ENCODE measurements at places on chromosomes 16 and 17.

DNA sequence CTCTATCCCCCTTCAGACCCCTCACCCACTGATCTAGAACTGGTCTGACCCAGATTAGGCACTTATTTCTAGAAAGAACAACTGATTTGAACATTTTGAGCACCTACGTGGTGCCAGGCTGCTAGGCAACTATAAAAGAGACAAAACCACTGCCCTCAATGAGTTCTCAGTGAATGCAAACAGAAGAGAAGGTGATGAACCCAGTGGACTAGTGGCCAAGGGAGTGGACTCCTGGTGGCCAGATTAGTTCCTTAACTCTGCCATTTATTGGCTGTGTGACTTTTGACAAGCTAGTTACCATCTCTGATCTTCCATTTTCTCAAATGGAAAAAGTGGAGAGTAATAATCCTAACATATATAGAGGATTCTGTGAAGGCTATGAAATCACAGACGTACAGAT, 259.1 kb upstream of the SALL1 start:
- no peak for DNase-seq

GRCh38 chr17:51860954-51861561, 297.5 kb downstream of the CA10 start:
- no peak for DNase-seq

GRCh38 chr17:69907132-69907847, 167.7 kb upstream of the KCNJ16 start:
- DNase-seq = no peak

- no peak for DNase-seq
Observed at GRCh38 chr17:40687106-40687505, 16.4 kb downstream of the KRT24 start.

DNA sequence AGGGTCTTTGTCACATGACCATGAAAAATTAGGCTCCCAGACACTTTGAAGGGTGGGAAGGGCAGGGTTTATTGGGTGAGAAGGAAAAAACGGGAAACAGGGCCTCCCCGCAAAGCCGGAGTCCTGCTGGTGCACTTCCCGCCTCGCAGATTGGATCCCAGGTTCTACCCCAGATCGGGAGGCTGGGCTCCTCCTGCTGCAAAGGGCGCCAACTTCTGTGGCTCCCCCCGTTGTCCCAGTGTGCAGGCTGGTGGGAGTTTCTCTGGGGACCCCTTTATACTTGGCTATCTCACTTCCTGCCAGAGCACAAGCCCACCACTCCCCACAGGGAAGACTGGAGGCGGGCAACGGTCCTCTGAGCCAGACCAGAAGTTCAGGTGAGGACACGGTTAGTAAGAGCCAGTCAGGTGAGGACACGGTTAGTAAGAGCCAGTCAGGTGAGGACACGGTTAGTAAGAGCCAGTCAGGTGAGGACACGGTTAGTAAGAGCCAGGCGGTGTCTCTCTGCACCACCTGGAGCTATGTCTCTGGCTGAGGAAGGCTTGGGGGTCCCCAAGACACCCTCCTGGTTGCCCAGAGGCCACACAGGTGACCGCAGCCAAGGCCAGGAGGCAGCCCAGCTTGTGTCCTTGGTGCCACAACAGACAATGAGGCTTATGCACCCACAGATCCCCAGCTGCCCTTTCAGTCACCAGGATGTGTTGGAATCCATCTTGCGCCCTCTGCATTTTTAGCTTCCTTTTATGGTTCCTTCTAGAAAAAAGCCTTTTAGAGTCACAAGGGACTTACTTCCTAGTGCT, 48.1 kb upstream of the CHMP6 start:
- no peak for DNase-seq

- DNase-seq = no peak
Observed at GRCh38 chr16:73231944-73232554, 184.1 kb upstream of the ZFHX3 start.

DNA sequence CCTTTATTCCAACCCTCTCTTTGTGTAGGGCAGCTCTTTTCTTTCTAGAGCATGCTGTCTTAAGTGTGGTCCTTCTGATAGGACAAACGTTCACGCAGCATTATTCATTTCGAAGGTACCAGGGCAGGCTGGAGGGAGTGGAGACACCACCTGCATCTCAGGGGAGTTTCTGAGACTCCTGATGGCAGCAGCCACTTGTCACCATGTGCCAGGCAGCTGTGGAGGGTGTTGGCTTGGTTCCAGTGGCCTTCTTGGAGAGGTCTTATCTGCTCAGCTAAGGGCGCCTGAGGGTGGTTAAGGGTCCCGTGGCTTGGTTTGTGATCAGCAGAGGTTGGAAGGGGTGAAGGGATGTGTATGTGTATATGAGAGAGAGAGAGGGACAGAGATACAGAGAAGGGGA, 257.1 kb upstream of the EEF2KMT start:
- no peak for DNase-seq

GRCh38 chr16:82658796-82659195, 32.0 kb downstream of the CDH13 start:
- no peak for DNase-seq

DNA sequence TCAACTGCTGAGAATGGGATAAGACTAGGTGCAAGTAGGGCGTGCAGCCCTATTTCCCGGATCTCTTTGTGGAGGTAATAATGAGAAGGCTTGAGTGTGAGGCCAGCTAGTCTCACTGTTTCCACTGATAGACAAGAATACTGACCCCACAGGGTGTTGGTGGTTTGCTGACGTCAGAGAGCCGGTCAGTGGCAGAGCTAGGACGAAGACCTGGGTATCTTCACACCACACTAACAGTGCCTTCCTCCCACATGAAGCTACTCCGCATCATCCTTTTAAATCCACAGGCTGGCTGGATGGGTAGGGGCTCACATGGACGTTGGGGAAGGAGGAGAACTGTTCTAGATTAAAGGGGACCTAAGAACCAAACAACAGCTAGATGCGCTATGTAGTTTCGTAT, 68.0 kb downstream of the ZFHX3 start:
- no peak for DNase-seq

DNA sequence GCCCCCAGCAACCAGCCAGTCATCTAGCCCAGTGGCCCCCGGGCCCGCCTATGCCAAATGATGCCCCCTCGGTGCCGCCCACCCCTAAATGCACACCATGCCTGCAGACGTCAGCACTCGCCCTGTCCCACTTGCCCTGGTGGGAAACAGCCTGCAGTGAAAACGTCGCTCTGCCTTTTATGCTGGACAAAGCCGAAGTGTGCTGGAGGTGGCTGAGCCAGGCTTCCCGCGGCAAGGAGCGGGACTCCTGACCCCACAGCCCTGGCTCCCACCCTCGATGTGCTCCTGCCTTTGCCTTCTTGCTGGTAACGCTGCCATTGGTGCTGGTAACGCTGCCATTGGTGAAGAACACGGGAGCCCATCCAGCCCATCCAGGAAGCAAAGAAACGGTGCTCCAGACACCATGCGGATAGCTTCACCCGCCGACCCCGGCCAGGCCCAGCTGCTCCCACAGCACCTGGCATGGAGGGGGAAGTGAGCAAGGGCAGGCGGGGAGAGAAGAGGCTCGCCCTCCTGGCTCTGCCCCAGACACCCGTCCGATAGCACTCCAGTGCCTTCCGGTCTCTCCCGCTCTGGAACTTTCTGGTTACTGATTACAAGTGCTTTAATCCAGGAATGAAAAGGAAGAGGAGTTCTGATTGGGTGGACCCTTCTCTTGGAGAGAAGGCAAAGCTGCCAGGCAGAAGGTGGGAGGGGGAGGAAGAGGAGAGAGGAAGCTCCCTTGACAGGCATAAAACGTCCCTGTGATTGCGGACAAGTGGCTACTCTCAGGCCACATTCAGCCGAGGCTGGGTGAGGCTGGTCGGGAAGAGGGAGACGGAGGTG, 4.0 kb upstream of the BAIAP2 start:
- no peak for DNase-seq

DNA sequence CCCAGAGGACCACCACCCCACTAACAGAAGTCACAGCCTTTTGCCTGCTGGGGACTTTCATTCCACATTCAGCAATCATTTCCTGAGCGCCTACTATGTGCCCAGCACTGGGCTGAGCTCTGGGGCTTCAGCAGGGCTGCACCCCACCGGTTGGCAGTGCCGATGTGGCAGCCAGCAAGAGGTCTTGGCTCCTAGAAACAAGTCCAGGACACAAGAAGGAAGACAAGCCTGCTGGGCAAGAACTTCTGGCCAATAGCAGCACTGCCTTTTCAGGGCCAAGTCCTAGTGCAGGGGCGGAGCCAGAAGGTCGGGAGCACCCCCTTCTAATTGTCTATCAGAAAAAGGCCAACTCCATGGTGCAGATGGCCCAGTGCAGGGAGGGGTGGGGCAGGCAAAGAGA, 13.0 kb upstream of the HOXB9 start:
- DNase-seq = no peak

GRCh38 chr17:29066606-29067005, 23.7 kb downstream of the PIPOX start:
- DNase-seq = no peak

DNA sequence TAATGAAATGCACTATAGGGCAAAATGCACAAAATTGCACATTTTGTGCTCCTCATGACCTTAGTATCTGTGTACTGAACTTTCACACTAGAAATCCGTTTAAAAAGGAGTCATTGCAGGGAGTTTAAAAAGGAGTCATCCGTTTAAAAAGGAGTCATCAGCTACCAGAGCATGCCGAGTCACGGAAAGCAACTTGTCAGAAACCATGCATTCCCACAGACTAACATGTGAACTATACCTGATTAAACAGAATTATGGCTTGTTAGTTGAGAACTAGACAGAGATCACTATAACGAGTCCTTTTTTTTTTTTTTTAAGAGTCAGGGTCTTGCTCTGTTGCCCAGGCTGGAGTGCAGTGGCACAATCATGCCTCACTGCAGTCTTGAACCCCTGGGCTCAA, 35.9 kb downstream of the SLC6A4 start:
- no peak for DNase-seq

- DNase-seq = no peak
Observed at GRCh38 chr17:5820721-5821456, 236.6 kb upstream of the NLRP1 start.

DNA sequence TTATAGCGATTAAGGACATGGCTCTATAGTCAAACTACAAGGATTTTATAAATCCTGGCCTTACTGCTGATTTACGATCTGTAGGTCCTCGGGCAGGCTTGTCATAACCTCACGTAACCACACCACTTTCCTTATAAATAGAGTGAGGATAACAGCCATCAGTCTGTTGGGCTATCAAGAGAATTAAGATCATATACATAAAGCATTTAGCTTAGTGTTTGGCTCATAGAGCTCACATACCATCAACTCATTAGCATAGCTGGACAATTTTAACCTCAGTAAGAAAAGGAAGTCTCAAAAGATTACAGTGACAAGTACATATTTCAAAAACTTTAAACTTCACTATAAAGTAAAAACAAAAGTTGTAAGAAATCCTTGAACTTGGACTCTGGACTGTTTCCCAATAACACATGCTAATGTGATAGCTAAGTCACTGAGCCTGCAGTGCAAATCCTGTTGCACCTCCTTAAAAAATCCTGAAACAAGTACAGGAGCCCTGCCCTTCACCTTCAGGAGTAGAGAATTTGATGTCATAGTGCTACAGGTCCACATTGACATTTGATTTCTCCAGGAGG, 20.8 kb upstream of the CLEC3A start:
- no peak for DNase-seq

DNA sequence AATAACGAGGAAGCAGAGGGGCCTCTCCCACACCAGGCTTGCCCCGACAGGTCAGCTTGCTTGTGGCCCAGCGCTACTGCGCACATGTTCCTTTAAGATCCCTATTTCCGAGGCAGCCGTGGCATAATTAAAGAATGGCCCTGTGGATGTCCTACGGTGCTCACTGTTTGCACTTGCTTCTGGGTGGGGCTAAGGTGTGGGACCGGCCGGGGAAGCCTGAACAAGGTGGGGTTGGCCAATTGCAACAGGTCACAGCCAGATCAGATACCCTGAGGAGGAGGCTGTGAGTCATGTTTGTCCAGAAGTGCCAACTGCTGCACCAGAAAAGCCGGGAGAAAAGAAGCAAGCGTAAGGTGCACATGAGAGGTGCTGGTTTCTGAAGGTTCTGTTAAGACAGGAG, 158.5 kb upstream of the CACNG5 start:
- no peak for DNase-seq

DNA sequence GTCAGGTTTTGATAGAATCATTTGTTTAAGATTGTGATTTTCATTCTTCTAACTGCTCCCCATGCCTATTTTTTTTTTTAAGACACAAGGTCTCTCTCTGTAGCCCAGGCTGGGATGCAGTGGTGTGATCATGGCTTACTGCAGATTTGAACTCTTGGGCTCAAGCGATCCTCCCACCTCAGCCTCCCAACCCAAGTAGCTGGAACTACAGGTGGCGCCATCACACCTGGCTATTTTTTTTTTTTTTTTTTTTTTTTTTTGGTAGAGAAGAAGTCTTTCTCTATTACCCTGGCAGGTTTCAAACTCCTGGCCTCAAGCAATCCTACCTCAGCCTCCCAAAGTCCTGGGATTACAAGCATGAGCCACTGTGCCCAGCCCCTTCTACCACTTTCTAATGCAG, 223.3 kb downstream of the CBLN1 start:
- DNase-seq = no peak

- no peak for DNase-seq
Observed at GRCh38 chr16:88315543-88316105, 67.1 kb upstream of the ZNF469 start.
